ENCODE measurements at places on chromosomes 6 and 20. TPM values are rescaled to one million over a fixed set of nuclear protein-coding genes. Genes with fewer than 3 reads are reported as not detected.

Gene SLC16A10
- total RNA-seq, result 13.6 TPM

Gene COL20A1
- total RNA-seq, result 3.0 TPM

Gene ENPP5
- total RNA-seq, result 4.7 TPM

Gene CLPSL2
- total RNA-seq, result not detected

Data from occipital lobe (tissue), 3 donors.